ENCODE measurements at places on chromosomes 5 and 9.

GRCh38 chr9:113719919-113720318 is 156.2 kb upstream of the ZNF618 start:
- DNase-seq, result no peak

GRCh38 chr9:29830821-29831220 is 2257.5 kb upstream of the C9orf72 start:
- DNase-seq, result no peak

- DNase-seq, result no peak
Measured at GRCh38 chr9:114775981-114776380, 29.9 kb downstream of the TNFSF15 start.

- no peak for DNase-seq
Measured at GRCh38 chr9:16385590-16385989, 484.9 kb downstream of the BNC2 start.

DNA sequence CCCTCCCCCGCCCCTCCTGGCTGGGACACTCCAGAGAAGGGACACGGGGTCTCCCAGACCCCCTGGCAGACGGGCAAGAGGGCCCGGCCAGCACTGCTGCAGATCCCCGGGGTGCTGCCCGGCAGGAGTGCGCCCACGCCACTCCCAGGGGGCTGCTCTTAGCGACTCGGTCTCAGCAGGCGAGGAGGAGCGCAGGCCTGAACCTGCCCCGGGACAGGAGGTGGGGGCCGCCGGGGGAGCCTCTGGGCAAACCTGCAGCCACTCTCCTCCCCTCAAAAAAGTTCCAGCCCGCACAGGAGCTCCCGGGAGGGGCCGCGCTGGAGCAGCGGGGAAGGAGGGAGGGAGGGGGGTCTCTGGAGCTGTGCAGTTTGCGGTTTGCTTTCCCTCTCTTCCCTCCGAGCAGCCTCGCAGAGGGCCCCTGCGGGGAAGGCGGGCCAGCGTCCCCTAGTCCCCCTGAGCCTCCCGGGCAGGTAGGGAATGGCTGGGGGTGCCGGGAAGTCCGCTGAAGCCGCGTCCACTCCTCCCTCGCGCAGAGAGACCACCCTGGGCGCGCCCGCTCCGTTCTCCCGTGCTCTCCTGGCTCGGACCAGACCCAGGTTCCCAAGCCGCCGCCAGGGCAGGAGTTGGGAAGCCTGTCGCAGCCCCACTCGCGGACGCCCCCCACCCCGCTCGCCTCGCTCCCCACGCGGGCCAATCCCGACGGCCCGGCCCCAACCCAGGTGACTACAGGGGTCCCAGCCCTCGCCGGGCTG is 44.2 kb downstream of the NACC2 start:
- no peak for DNase-seq

- DNase-seq, result no peak
Measured at GRCh38 chr5:171710451-171711024, 75.1 kb upstream of the SMIM23 start.

DNA sequence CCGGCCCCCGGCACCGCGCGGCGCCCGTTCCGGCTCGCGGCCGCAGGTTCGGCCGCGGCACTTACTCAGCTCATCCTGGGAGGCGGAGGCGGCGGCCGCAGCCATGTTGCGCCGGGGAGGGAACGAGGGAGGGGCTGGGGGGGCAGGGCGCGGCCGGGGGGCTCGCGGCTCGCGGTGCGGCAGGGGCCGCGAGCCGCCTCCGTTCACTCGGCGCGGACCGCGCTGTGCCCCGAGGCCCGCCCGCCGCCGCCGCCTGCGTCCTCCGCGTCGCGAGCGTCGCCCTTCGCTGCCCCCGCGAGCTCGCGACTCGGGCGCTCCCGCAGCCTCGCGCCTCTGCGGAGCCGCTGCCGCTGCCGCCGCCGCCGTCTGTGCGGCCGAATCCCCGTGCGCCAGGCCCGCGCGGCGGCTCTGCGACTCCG is 735 bp downstream of the ECPAS start:
- peak; percentile 34 for DNase-seq

- DNase-seq, result no peak
Measured at GRCh38 chr9:128149001-128149701, at the start of gene LCN2. LCN2 (plus strand) TSS chr9:128149453; CDS start chr9:128149526, 73 bp downstream.

GRCh38 chr5:77390795-77391194 is 101.3 kb downstream of the WDR41 start:
- no peak for DNase-seq

DNA sequence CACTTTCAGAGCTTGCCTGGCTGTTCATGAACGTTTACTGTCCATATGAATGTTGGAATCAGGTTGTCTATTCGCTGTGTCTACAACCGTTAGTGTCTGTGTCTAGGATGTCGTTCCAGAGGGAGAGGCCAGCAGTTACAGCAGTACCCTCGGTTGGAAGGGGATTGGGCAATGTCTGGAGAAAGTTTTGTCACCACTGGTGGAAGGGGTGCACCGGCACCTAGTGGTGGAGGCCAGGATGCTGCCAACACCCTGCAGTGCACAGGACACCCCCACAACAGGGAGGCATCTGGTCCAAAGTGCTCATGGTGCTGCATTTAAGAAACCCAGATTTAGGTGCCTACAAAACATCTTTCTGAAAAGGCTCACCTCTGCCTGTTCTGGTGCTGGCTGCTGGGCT is 220.7 kb downstream of the FANCC start:
- no peak for DNase-seq

DNA sequence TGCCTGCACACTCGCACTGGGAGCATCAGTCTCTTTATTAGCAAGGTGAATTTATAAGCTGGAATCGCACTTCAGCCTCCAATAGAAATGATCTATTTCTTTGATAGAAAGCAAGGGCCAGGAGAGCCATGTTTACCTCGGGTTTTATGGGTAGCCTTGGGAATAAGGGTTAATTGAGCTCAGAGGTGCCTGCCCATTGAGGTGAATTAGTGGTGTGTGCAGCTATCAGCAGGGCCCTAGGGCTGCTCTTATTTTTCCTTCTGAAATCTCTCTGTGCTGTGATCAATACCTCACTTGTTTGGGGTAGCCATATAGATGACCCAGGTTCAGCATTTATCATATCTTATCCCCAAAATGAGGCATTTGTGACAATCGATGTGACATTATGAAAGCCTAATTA is 297.8 kb downstream of the EBF1 start:
- DNase-seq, result no peak

GRCh38 chr9:4774209-4774608 is 18.5 kb upstream of the RCL1 start:
- DNase-seq, result no peak

- DNase-seq, result no peak
Measured at GRCh38 chr9:89177944-89178829, at the start of gene SHC3. SHC3 (minus strand) TSS chr9:89178818; CDS start chr9:89178460, 358 bp downstream.

- no peak for DNase-seq
Measured at GRCh38 chr9:71441266-71441665, 319.8 kb upstream of the TRPM3 start.

DNA sequence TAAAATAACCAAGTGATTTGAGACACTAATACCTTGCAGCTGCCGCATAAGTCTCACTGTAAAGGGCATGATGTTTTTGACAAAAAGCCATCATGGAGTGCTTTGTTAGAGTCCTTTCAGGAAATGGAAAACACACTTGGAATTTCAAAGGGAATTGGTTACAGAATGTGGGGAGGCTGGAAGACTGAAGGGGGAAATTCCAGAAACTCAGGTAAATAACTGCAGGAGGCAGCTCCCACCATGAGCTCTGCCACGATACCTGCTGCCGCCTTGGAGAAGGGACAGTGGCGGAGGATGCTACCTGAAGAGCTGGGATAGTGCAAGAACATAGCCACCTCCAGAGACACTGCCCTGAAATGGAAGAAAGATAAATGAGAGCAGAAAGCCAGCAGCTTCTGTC is 66.9 kb downstream of the PRKACG start:
- DNase-seq, result no peak

GRCh38 chr9:14961372-14962068 is 51.3 kb upstream of the FREM1 start:
- DNase-seq, result no peak

DNA sequence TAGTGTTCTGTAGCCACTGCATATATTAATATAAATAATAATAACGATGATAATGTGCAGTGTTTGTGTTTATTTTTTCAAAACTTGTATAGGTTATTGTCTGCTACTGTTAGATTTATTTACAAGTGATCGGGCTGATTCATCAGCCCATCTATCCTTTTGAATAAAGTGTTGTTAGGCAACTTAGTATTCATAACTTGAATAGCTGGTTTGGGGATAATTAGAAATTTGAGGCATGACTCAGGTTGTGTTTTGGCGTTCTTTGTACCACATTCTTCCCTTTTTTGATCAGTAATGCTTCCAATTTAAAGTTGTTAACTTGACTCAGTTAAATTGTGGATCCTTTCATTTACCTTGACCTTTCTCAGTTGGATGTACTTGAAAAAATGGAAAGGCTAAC is 69.7 kb downstream of the FOCAD start:
- DNase-seq, result no peak

GRCh38 chr9:68731857-68732256 is 26.8 kb downstream of the PIP5K1B start:
- DNase-seq, result no peak

- no peak for DNase-seq
Measured at GRCh38 chr5:57103317-57103907, 70.4 kb upstream of the GPBP1 start.

DNA sequence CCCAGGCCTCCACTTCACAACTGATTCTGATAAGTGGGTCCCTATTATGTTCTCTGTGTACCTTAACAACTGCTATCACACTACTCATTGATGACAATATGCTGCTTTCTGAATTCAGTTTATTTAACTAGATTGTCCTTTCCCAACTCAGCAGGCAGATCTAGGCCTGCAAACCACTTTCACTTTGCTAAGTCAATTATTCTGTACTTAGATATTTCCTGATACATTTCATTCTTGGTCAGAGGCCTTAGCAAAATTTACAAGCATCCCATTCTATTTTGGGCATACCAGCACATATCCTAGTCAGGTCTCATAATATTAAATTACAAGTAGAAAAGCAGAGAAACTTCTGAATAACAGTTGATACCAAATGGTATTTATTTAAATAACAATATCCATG is 235.7 kb upstream of the HAPLN1 start:
- no peak for DNase-seq

- no peak for DNase-seq
Measured at GRCh38 chr9:3151672-3152576, 308.0 kb upstream of the PUM3 start.

GRCh38 chr5:159512064-159512463 is 181.8 kb upstream of the IL12B start:
- no peak for DNase-seq

- DNase-seq, result no peak
Measured at GRCh38 chr5:54317511-54318260, 7.3 kb upstream of the ARL15 start.

- DNase-seq, result no peak
Measured at GRCh38 chr5:93163010-93163663, 417.9 kb downstream of the NR2F1-AS1 start.

GRCh38 chr5:132457371-132458225 is 33.0 kb downstream of the IRF1 start:
- no peak for DNase-seq

- no peak for DNase-seq
Measured at GRCh38 chr9:6106711-6107339, 91.4 kb upstream of the RANBP6 start.

DNA sequence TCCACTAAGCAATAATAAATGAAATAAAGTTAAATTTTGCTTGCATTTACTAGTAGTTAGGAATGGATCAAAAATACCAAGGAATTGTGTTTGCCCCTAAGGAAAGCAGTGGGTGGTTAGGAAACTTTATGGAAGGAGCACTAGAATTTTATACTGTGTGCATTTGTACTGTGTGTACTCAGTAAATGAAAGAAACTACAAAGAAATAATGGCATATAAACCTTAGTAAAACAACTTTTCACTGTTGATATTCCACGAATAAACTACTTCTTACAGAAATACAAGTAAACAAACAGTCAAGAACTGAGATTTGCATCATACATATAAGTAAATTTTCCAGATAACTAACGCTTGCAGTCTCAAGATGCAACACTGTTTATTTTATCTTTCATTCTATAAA is 103.7 kb upstream of the PARP8 start:
- no peak for DNase-seq

- no peak for DNase-seq
Measured at GRCh38 chr5:60811105-60811504, 33.0 kb downstream of the ELOVL7 start.

Measured in activated CD4-positive, alpha-beta T cell treated with anti-CD3 and anti-CD28 coated beads for 24 hours (primary cell).